ENCODE measurements at places on chromosomes 1 and 21.

- no peak for DNase-seq
These were observed 513.5 kb downstream of the LMO4 start for GRCh38 chr1:87842156-87842555.

- DNase-seq: no peak
These were observed 792.8 kb downstream of the ADGRL2 start for GRCh38 chr1:82593561-82593960.

DNA sequence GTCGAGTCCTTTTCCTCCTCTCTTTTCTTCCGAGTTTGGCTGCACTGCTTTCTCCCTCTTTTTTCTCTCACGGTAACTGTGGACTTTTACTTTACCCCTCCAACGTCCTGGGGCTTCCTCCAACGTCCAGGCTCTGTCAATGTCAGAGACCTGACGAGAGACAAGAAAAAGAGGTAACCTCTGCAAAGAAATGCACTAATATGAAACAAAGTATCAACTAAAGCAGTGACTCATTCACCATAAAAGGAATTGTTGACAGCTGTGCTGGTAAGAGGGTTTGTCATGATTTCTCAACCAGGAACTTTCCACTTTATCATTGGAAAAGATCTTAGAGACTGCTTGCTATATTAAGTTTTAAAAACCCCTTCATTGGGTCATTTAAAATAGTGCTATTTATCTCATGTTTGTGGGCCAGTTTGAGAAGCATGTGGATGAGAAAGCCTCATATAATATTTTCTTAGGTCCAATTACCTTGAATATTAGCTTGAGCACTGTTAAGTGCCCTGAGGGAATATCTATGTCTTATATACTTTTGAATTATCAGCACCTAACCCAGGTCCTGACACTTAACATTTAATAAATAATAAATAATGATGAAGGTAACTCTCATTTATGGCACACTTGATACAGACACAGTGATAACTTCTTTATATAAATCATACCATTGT lies at the start of gene GBP2:
Gene GBP2 (minus strand): TSS at position 202 of the 668 bp plus-strand sequence. CDS start 4,148 bp downstream, outside the sequence.
- DNase-seq: no peak

- no peak for DNase-seq
These were observed 94.0 kb downstream of the TMEM200B start for GRCh38 chr1:29029667-29030066.

- DNase-seq: no peak
These were observed 12.0 kb downstream of the MEGF6 start for GRCh38 chr1:3599286-3599811.

GRCh38 chr1:111736548-111737215 lies 2.5 kb downstream of the INKA2 start:
- no peak for DNase-seq

DNA sequence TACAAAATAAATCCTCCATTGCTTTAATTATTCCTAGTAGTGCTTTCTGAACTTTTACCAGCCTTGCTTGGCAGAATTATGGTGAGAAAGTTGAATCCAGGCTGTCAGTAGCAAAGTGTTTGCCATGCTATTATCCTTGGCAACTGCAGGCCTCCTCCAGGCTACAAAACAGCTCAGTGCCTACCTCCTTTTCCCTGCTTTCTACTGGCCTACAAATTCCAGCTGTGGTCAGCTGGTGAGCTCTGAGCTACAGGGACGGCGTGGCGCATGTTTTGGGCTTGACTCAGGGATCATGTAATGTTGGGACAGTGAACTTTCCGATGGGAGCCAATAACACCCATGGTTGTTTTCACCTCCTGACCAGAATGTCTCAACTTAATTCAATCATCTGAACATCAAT lies 456.1 kb upstream of the ADAMTS5 start:
- DNase-seq: no peak

- no peak for DNase-seq
These were observed 640.2 kb downstream of the PTPRC start for GRCh38 chr1:199279067-199279466.
